OCI-LY7 (cell line): ENCODE measurements at places on chromosomes 13 and 19.
A peak's percentile ranks its signal among the peaks of the same experiment; 100 is the strongest.

- DNase-seq: no peak
Measured at GRCh38 chr13:45521297-45521696, 56.6 kb downstream of the COG3 start.

- peak; percentile 88 for DNase-seq
Measured at GRCh38 chr19:49808711-49809159, 4.4 kb downstream of the FUZ start.

DNA sequence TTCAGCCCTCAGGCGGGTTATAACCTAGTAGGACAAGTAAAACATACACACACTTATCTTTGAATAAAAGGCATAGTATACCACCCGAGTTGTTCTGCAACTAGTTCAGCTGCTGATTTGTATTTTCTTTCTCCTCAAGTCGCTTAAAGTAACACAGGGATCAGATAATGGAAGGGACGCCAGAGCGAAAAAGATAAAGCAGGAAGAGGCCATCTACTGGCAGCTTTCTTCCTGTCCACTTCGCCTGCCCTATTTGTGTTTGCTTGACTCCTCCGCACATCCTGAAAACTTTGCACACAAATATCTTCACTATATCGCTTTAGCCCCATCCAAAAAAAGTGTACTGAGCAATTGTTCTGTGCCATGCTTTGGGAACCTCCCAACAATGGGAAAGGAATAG, 238.0 kb upstream of the SOX21 start:
- DNase-seq: no peak

- no peak for DNase-seq
Measured at GRCh38 chr13:103018556-103018955, 47.7 kb downstream of the SLC10A2 start.

DNA sequence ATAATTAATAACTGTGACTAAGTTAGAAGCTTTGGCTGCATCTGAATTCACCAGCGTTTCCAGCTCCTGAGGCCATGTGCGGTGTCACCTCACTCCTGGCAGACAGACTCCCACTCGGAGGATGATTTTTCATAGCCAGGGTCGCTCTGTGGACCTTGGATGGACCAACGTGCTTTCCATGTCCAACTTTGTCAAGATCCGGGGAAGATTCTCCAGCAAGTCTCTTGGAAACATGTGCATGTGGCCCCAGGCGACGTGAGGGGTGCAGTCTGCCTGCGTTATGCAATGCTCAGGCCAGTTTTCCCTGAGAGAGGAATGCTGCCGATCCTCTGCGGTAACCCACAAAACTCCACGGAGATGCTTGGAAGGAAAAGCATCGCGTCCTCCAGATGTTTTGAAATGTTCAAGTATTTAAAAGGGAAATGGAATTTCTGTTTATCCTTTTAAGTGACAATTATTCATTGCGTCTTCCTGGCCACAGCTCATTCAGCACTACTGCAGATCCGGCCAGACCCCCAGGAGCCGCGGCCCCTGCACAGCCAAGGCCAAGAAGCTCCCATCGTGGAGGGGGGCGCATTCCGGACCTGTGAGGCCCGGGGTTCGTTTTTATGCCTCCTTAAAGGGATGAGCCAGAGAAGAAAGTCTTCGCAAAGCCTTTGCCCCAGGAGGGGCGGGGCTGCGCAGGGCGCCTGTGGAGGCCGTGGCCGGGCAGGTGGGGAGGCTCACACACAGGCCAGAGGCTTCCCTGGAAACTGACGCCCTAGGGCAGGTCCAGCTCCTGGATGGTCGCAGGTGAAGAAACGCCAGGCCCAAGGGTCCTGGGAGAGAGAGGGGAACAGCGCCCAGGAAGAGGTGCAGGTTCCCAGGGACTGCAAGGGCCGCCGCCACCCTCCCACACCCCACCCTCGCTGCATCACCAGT, 46.0 kb downstream of the C13orf46 start:
- DNase-seq: no peak

DNA sequence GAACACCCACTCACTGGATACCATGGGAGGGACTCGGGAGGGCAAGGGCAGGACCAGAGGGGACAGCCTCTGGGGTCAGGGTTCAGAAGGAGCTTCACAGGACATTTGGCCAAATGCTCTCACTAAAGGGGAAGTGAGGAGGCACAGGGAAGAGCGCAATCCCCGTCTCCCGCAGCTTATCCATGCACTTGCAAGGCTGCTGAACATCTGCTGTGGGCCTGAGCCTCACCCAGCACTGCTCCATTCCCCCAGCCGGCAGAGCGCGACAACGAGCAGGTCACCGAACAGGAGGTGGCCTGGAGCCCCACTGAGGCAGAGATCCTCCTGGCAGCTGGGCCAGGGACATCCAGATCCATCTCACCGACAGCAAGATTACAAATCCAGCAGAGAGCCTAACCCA, 23.3 kb downstream of the ELAVL1 start:
- DNase-seq: no peak

GRCh38 chr13:38759390-38759789, 72.5 kb downstream of the FREM2 start:
- no peak for DNase-seq

DNA sequence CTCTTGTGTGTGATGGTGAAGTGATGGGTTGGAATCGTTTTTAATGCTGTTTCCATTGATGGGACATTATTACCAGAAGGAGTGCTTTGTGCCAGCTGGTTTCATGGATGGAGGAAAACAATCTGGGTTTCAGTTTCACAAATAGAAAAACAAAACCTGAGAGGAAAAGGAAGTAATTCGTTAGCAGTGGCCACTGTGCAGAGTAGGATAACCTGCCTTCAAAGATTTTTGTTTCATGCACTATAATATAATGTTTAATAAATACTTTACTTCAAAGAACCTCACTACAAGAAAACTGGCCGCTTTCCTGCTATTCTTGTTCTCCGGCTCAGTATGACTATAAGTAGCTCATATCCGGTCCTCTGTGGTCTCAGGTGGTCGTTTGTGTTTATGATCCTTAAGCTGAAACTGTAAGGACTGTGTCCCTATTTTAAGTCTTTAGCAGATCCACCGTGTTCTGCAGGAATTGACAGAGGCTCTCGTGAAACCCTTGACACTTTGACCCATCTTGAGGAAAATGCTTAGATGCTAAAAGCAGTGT, 104.7 kb downstream of the GGACT start:
- DNase-seq: no peak

DNA sequence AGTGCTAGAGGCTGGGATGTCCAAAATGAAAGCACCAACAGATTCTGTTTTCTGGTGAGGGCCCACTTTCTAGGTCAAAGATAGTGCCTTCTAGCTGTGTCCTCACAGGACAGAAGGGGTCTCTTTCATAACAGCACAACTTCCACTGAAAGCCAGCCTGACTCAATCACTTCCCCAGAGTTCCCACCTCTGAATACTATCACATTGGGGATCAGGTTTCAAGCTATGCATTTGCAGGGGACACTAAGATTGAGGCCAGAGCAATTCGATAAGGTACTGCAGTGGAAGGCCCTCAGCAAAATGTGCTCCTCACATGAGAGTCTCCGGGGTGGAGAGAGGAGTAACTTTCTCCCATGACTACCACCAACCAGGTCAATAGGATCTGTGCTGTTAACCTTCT, 1501.5 kb downstream of the EFNB2 start:
- DNase-seq: no peak

- DNase-seq: no peak
Measured at GRCh38 chr13:76168661-76169060, 532.5 kb downstream of the LMO7 start.

DNA sequence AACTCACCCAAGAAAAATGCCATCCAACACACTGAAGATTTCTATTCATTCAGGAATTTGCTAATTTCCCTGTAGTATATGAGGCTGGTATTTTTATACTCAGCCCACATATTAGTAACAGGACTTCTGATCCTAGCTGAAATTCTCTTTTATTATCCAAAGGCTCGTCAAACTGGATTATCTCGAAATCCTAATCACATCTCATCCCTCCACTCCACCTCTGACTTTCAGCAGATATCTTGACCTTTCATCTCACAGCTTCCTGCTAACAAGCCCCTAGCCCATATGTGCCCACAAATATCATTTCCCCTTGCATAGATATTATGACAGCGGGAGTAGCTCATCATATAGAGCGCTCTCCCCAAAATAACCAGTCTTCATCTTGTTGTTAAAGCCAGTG, 279.7 kb downstream of the FGF14 start:
- no peak for DNase-seq

- DNase-seq: peak; percentile 29
Measured at GRCh38 chr19:2507109-2507508, 31.2 kb downstream of the GADD45B start.

DNA sequence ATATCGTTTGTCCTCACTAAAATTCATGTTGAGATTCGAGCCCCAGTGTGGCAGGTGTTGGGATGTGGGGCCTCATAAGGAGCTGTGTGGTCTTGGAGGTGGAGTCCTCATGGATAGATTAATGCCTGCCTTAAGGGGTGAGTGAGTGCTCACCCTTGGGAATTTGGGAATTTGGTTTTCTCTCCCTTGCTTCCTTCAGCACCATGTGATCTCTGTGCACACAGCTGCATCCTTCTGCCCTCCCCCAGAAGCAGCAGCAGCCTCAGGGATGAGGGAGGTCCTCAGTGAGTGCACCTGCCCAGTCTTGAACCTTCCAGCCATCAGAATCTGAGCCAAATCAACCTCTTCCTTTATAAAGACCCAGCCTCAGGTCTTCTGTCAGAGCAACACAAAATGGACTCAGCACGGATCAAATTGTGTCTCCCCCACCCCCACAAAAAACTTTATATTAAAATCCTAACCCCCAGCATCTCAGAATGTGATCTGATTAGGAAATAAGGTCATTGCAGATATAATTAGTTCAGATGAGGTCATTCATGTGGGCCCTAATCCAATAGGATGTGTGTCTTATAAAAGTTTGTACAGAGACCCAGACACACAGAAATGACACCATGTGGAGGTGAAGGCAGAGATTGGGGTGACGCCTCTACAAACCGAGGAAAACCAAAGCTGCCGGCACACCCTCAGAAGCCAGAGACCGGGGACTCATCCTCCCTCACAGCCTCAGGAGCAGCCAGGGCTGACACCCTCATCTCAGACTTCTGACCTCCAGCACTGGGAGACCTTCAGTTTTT, 12.9 kb downstream of the CYTH2 start:
- DNase-seq: no peak

GRCh38 chr19:33304371-33304759, 2.0 kb upstream of the CEBPA start:
- no peak for DNase-seq

DNA sequence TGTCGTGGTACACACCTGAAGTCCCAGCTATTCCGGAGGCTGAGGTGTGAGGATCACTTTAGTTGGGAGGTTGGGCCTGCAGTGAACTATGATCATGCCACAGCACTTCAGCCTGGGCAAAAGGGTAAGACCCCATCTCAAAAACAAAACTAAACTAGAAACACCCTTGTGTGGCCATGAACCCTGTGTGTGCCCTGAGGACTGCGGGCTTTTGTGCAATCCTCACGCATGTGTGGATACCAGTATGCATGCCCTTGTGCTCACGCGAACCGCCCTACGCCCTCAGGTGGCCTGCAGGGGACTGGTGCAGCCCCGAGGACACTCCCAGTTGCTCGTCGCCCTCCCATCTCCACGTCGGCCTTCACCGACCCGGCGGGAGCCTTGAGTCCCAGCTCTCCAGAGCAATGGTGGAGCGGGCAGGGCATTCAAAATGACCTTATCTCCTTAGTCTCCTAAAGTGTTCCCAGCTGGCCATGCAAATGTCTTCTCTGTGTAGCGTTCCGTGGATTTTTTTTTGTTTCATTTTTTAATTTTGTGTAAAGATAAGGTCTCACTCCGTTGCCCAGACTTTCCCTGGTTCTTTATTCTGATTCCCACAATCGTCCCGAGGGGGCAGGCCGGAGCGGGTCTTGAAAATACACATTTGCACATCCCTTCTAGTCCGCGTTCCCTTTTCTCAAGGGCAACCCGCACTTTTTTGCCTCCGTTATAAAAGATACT, 868 bp upstream of the EGLN2 start:
- DNase-seq: peak; percentile 65

DNA sequence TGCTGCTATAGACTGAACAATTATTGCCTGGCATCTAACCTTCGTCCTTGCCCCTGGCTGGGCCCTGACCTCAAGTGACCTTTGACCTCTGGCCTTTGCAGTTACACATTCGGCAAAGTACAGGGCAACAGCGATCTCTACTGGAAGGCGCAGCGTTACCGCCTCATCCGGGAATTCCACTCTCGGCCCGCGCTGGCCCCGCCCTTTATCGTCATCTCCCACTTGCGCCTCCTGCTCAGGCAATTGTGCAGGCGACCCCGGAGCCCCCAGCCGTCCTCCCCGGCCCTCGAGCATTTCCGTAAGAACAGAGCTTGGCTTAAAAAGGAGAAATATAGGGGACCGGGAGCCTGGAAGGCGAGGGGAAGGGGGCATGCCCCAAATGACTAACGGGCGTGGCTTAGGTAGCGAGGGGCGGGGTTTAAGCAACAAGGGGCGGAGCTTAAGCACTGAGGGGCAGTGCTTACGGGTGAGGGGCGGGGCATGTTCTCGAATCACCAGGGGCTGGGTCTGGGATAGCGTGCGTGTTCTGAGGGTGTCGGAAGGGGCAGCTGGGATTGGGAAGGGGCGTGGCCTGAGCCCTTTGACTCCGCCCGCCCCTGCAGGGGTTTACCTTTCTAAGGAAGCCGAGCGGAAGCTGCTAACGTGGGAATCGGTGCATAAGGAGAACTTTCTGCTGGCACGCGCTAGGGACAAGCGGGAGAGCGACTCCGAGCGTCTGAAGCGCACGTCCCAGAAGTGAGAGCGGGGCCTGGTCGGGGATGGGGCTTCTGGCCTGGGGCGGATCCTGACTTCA, 52.7 kb downstream of the TRPM4 start:
- peak; percentile 61 for DNase-seq

DNA sequence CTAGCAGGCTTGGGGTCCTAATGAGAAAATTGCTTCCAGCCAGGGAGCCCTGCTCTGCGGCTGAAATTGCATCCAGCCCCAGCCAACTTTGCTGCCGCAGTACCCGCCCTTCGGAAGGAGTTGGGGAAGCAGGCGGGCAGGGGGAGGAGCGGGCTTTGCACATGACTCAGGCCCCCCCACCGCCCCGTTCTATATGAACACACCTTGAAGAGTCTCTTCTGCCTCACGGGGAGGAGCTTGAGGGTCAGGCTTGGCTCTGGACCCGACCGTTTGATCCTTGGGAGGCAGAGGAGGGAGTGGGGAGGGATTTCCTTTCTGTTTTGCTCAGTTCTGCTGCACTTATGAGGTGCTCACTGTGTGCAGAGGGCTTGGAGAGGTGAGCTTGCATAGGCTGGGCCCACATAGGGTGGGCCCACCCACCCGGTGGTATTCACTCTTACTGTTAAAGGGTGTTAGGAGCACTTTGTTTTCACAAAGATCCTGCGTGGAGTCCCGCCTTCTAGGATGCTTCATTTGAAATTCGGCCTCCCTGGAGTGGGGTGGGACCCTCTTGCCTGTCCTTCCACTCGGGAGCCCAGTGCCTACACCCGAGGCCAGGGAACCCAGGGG, 46.5 kb downstream of the LYL1 start:
- DNase-seq: no peak

DNA sequence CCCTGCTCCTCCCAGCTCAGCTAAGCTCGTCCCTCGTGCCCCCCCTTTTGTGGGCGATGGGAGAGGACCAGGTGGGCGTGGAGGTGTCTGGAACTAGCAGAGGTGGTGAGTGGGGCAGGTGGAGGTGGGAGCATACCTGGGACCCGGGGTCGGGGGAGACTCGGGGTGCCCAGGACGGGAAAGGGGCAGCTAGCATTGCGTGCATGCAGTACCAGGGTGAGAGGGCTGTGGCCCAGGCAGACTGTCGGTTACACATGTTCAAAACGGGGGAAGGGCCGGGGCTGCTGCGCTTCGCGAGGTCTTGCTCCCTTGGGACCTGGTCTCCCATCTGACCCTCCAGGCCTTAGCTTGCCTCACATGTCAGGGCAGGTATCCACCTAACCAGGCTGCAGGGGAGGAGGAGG, 9.1 kb downstream of the TLE5 start:
- no peak for DNase-seq

- DNase-seq: no peak
Measured at GRCh38 chr13:113919761-113920559, 53.9 kb downstream of the C13orf46 start.
